LNCaP clone FGC (cell line): ENCODE measurements at places on chromosomes 2 and 18.
A peak's percentile ranks its signal among the peaks of the same experiment; 100 is the strongest.

DNA sequence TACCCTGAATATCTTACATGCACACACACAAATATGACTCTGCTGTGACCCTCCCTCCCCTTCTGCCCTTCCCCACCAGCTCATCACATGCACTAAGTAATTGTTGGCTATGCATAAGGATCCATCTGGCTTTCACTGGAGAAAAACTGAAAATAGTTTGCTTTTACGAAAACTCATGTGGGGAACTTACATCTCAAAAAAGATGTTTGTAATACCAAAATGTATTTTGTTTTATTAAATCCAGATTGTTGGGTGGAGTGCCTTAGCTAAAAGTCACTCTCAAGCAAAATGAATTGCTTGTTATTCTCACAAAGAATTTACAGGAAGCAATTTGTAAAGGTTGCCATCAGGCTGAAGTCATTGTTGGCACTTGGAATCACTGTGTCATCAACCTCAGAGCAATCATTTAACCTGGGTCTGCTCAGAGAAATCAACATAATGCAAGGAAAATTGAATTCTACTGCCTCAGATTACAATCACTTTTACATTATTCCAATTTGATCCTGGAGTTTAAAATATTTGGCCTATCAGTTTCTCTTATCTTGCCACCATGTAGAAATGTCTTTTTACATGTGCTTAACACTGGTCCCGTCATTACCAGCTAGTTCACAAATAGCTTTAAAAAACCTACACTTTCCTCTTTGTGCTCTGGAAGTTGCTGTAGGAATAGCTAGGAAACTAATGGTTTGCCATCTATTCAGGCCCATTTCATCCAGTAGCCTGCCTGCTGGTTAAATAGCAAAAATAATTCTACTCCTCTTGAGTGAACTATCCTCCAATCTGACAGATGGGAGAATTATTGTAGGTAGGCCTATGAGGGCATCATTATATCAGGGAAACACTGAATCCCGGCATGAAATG is 90.3 kb upstream of the TMEM17 start:
- no peak for DNase-seq

DNA sequence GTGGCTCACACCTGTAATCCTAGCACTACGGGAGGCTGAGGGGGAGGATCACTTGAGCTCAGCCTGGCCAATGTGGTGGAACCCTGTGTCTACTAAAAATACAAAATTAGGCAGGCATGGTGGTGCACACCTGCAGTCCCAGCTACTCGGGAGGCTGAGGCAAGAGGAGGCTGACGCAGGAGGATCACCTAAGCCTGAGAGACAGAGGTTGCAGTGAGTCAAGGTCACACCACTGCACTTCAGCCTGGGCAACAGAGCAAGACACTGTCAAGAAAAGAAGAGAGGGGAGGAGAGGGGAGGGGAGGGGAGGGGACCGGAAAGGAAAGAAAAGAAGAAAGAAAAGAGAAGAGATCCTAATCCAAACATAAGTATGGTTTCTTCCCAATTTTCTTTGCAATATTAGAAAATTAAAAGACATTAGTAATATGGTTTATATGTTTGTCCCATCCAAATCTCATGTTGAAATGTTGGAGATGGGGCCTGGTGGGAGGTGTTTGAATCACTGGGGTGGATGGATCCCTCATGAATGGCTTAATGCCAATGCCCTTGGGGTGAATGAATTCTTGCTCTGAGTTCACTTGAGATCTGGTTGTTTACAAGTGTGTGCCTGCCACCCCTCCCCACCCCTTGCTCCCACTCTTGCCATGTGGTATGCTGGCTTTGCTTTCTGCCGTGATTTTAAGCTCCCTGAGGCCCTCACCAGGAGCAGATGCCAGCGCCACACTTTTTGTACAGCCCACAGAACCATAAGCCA is 50.7 kb downstream of the TRIP12 start:
- no peak for DNase-seq

GRCh38 chr18:10814336-10814735 is 288.5 kb downstream of the NAPG start:
- DNase-seq, result no peak

- no peak for DNase-seq
Observed at GRCh38 chr2:135227386-135227785, 175.3 kb downstream of the RAB3GAP1 start.

DNA sequence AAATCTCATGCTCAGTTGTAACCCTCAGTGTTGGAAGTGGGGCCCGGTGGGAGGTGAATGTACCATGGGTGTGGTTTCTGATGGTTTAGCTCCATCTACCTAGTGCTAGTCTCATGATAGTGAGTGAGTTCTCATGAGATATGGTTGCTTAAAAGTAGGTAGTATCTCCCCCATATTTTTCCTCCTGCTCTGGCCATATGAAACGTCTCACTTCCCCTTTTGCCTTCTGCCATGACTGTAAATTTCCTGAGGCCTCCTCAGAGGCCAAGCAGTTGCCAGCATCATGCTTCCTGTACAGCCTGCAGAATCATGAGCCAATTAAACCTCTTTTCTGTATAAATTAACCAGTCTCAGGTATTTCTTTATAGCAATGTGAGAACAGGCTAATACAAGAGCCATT is 62.8 kb upstream of the RNF152 start:
- no peak for DNase-seq

- DNase-seq, result peak; percentile 31
Observed at GRCh38 chr2:232876161-232876977, 6.3 kb downstream of the SNORC start.

DNA sequence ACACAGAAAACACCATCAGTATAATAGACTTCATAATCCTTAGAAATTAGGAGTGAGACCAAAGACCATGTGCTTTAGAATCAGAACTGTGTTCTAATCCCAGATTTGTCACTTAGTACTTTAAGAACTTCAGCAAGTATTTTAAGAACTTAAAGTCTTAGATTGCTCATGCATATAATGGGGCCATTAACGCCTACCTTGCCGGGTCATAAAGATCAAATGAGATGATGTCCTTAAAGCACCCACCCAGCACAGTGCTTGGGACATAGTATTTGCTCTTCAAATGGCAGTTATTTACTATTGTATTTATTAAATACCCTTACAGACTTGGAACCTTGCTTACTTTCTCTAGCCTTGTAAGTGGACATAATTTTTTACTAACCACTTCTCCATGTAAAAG is 156.1 kb downstream of the GREB1L start:
- DNase-seq, result no peak

DNA sequence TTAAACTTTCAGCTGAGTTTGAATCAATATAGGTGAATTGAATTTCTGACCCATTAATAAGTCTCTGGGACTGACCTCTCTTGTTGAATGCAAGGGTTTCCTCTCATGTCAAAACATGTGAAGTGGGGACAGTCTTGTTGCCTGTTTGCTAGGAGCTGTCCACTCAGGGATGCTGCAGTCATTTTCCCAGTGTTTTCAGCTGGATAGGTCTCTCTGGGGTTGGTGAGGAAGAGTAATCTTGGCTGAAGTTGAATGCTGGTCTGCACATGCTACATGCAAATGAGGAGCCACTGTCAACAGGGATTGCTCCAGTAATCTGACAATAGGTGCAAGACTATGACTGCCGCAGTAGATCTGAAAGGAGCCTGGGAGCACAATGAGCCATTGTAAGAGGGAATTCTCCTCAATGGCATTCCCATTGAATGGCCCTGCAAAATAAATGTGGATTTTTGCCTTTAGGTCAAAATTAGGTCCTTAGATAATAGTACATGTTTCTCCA is 34.1 kb upstream of the IL1RL1 start:
- DNase-seq, result no peak

DNA sequence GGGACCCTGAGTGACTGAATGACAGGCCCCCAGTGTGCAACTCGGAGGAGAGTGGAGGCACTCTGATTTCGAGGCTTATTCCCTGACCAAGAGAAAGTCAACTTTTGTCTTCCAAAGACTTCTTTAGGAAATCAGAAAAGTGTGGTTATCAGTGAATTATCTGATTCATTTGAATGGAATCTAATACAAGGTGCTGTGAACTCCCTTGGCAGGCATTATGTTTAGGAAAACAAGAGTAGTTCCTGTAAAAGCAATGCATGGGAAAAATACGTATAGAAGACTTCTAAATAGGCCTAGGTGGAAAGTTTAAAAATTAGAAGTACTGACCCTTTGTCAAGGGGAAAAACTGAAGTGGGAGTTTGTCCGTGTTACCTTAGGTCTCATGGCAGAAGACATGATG is 269.4 kb downstream of the GBX2 start:
- DNase-seq, result no peak

DNA sequence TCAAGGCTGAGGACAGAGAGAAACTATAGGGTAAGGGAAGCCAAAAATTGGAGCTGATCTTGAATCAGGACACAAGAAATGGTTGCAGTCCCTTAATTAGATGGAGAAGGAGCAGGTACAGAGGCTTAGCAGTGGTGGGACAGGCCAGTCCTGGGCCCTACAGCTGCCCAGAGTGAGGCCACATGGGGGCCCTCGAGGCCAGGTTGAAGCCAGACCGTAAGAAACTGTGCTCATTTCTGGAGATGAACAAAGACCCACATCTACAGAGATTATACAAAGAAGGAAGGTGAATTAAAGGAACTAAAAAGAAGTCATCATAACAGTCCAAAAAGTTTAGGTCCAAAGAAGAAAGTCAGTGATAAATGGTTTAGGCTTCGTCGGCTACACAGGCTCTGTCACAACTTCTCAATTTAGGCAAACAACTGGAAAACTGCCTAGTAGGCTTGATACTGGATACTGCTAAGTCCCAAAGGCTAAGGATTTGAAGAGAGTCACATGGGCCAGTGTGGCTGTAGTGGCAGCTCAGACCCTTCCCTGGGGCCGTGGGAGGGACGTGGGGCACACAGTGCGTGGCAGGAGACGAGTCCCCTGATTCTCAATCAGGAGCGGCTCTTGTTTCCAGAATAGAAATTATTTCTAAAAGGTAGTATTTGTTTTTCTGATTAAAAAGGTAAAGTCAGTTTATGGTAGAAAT is 50.4 kb upstream of the CNGA3 start:
- no peak for DNase-seq

DNA sequence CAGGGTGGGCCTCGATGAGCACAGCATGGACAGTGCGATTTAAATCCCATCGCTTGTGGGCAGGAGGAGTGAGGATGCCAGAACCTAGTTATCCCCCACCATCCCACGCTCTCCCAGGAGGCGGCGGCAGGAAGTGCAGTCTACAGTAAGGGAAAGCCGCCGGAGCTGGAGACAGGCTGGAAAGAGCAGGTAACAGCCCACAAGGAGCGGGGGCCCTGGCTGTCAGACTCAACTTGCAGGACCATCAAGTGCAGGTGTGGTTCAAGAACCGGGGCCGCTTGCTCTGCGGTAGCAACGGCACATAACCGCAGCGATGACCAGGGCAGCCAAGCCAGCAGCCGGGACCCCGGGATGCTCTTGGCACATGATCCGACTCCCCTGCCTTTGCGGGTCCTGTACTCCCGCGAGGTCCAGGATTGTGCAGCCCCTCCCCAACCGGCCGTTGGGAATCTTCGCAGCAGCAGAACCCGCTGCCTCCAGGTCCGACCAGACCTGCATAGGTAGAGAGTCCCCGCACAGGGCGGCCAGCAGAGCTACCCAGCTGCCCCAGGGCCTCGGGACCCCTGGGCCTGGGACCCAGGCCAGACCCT is 82.1 kb downstream of the BIN1 start:
- no peak for DNase-seq

GRCh38 chr2:26763019-26763418 is 1.1 kb upstream of the SLC35F6 start:
- no peak for DNase-seq

DNA sequence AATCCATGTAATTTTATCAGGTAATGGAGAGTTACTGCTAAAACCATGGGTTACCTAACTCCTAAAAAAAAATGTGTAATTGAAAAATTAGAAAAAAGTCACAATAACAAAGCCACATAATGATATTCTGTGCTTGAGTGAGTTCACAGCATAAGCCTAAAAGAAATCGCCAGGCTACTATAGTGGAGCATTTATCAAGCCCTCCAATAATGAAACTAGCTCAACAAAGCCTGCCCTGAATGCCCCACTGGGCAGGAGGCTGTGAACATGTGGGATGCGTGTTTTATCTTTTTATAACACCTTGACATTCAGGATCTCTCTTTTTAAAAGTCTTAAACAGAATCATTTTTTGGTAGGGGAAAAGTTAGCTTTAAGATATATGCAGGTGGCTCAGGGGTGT is 86.3 kb downstream of the KCTD18 start:
- DNase-seq, result no peak
